ENCODE measurements at places on chromosomes 16 and 17.

DNA sequence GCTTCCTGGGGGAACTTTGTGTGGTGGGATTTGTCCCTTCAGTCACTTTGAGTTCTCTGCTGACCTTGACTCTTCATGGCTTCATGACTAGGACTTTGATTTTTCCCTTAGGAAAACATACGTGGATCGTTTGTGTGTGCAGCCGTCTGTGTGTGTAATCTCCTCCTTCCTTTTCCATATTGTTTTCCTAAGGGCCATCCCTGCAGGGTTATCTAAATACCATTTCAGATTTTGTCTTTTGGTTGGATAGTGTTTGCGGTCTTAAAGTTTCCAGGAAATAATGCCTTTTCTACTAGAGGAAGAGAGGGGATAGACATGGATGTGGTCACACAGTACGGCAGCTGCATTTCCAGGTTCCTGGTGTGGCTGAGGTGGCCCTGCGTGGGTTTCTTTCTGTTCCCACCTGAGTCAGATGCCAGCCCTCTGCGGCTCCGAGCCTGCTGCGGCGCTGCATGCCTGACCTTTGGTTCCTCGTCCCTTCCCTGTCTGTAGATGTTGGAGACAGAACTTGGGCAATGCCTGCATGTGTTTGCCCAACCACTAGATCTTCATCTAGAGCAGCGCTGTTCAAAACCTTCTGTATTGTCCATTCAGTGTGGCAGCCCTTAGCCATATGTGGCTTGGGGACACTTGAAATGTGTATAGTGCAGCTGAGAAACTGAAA lies 72.0 kb upstream of the LGALS9 start:
- DNase-seq, result no peak

GRCh38 chr16:53224951-53225533 lies 170.3 kb downstream of the CHD9 start:
- DNase-seq, result no peak

- DNase-seq, result no peak
These were observed 667 bp downstream of the EFCAB13 start for GRCh38 chr17:47324224-47325020.

DNA sequence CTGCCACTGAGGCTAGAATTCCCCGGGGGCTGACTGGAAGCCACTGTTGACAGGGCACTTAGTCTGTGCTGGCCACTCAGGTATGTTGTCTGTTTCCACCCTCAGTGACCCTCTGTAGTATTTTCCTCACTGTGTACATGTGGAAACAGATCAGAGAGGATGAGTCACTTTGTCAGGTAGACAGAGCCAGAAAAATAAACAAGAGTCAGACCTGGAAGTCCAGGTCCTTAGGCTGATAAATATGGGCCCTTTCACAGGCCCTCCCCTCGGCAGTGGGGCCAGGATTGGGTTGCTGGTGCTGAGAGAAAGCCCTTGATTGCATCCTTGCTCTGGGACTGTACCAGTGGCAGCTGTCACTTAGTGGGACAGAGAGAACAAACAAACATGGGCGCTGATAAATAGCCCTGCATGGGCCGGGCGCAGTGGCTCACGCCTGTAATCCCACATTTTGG lies 21.3 kb downstream of the PGS1 start:
- no peak for DNase-seq

GRCh38 chr17:61456688-61457225 lies 4.5 kb downstream of the TBX4 start:
- no peak for DNase-seq

DNA sequence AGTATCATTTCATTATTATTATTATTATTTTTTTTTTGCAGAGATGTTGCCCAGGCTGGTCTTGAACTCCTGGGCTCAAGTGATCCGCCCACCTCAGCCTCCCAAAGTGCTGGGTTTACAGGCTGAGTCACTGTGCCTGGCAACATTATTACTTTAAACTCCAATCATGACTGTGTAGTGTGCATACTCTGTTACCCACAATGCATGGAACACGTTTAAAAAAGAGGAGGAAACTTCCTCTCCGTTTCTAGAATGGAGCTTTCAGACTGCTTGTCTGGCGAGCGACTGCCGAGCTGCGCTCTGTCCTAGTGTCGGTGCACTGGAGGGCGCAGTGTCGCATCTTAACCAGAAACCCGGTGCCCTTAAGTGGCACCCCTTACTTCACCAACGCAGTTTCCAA lies 22.1 kb upstream of the FASN start:
- no peak for DNase-seq

All from NT2/D1 (cell line).